ENCODE measurements at places on chromosomes 6 and 20.

DNA sequence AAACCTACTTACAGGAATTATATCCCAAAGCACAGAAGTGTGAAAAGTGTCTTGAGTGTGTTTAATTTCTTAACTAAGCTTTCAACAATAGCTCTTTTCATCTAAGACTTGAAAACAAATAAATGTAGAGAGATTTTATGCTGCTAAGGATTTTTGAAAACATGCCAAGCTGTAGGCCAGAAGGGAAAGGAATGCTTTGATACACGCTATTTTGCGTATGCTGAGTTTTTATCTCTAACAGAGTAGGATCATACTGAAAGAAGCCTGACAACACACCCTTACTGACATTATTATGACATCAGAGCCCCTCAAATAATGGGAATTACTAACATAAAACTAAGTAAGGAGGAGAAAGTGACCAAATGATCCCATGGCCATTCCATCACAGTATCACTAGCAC lies 265.5 kb downstream of the KHDC1L start:
- DNase-seq = no peak

DNA sequence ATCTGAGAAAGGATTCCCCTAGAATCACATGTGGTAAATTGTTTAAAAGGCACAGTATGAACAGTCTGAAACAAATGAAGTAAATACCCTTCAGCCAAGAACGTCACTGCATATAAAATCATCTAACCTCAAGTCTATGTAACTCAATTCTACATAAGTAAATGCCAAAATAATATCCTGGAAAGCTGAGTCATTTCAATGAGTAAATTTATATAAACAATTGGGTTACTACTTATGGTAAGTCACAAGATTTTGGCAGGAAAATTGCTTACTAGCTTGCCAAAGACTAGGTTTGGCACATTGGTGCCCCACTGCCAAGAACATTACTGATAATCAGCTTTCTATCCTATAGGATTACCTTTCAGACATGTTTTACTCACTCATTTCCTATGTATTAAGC lies 8.4 kb downstream of the GMDS start:
- no peak for DNase-seq

DNA sequence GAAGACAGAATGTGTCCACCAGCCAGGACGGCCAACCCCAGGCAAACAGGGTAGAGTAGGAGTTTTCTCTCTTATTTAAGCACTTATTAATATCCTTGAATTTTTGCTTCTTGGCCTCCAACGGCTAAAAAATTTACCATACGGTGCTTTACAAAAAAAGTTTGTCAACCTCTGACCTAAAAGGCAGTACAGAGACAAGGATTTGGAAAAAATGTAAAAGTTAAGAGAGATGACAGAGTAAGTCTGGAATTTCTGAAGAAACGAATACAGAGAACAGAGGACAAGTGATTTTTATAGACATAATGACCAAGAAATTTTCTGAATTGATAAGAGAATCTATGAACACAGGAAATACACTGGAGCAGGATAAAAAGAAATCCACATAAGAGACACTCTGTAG lies 10.2 kb downstream of the OSER1 start:
- DNase-seq = no peak

DNA sequence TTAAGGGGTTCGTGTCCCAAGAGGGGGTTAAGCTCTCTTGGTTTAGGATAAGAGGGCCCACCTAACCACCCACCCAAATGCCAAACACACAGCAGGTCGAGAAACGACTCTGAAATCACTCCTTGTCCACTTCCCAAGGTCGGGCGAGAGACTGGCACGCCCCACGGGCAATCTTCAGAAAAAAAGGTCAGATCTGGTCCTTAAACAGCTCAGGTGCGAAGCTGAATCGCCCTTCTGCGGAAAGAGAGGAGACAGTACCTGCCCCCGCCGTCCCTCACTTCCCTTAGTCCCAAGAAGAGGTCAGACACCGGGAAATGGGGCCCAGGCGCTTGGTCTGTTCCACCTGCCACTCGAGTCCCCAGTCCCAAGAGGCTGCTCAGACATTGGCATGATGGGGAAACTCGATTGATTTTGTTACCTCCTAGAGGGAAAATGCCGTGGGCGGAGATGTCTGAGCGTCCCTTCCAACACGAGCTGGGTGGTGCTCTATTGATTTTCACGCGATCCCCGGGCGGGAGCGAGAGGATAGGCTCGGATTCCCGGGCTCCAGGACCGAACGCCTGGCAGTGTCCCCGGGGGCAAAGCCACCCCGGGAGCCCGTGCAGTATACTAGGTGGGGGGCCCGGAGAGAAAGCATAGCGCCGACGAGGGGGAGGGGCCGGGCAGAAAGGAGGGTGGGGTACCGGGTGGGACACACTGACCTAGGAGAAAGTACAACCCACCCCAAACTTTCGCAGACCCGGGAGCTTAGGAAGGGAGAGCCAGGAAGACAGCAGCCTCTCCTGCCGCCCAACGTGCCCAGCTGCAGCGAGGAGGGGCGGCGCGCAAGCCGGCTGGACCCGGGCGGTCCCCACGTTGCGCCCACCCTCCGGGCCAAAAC lies 1.1 kb upstream of the SAMD5 start:
- DNase-seq = no peak

DNA sequence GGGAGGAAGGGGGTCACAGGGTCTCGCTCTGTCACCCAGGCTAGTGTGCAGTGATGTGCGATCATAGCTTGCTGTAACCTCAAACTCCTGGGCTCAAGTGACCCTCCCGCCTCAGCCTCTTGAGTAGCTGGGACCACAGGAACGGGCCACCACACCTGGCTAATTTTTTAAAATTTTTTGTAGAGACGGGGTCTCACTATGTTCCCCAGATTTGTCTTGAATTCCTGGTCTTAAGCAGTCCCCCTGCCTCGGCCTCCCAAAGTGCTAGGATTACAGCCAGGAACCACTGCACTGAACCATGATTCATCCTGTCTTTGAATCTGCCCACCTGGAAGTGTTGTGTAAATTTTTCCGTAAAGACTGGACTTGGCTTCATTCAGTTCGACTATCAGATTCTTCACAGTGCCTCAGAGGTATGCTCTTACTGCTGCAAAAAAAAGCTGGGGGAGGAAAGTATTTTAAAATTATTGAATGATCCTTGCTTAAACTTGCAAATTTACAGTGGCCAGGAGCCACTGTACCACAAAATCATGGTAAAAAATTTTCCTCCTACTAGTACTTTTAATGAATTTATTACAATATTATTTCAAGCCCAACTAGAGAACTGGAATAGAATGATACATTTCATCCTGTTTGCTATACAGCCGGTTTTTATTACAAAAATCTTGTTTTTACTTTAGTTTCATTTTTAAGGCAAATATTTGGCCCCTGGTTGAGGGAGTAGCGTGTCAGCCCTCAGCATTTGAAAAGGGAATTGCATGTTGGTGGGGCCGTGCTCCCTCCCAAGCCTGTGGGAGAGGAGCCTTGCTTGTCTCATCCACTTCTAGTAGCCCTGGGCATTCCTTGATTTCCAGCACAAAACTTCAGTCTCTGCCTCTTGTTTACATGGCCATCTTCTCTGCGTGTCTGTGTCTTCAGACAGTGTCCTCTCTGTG lies 202.5 kb upstream of the SGK1 start:
- DNase-seq = no peak

- no peak for DNase-seq
These were observed 294.2 kb downstream of the FOXC1 start for GRCh38 chr6:1903780-1904465.

DNA sequence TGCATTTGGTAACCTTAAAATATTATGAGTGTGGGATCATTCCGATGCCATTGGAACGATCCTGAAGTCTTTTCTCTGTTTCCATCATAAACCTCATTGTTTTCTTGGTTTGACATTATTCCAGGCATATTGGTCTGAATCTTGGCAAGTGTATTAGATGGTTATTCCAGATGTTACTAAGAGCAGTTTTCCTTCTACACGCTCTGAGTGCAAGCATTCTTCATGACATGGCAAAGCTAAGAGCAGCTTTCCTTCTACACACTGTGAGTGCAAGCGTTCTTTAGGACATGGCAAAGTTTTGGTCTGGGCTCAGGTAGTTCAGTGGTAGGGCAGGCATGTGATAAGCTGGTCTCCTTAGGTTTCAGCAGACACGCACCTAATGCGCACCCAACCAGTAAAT lies 53.0 kb downstream of the SMOC2 start:
- no peak for DNase-seq

DNA sequence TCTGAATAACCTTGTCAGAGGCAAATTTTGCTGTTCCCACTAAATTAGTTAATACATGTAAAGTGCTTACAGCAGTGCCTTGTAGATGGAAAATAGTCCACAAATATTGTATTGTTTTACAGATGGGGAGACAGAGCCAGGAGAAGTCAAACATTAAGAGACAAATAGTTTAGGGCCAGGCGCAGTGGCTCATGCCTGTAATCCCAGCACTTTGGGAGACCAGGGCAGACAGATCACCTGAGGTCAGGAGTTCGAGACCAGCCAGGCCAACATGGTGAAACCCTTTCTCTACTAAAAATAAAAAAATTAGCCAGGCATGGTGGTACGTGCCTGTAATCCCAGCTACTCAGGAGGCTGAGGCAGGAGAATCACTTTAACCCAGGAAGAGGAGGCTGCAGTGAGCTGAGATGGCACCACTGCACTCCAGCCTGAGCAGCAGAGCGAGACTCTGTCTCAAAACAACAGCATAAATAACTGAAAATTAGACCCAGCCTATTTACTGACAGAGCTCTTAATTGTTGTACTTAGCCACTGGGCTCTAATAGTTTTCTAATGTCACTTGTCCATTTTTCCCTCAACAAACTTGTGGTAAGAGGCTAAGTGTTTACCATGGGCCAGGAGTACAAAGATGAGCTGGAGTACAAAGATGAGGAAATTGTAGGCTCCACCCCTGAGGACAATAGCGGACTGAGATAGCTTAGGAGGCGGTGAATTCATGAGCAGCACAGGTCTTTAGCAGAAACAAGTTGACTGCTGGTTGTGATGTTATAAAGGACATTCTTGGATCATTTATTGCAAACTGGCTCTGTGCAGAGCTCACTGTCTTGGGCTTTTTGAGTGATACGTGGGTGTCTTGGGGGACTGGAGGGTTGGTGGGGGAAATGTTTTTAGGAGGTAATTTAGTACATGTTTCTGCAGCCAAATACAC lies 6.4 kb downstream of the ZSWIM3 start:
- DNase-seq = no peak

DNA sequence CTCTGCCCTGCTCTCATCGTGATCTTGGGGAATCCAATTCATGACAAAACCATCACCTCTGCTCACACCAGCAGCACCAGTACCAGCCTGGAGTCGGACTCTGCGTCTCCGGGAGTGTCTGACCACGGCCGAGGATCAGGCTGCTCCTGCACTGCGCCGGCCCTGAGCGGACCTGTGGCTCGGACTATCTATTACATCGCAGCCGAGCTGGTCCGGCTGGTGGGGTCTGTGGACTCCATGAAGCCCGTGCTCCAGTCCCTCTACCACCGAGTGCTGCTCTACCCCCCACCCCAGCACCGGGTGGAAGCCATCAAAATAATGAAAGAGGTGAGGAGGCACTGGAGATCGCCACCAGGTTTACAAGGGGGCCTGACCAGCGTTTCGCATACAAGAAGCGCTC lies 37.2 kb upstream of the PBOV1 start:
- DNase-seq = no peak

- no peak for DNase-seq
These were observed 648.8 kb upstream of the AGPAT4 start for GRCh38 chr6:161922631-161923119.

DNA sequence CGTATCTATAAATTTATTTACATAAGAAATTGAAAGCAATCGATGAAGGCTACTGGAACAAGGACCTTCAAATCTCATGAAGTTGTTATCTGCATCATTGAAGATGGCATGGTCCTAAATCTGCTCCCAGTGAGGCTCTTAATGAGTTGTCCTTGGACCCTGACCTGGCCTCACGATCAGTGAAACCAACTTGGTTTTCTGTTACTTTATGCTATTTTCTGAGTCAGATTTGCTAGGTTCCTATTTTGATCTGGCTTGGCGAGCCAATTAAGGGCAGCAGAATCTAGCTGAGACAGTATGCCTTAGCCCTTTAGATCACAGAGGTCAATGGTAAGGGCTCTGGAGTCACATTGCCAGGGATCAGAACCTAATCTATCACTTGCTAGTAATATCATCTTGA lies 30.1 kb upstream of the NOX3 start:
- no peak for DNase-seq

DNA sequence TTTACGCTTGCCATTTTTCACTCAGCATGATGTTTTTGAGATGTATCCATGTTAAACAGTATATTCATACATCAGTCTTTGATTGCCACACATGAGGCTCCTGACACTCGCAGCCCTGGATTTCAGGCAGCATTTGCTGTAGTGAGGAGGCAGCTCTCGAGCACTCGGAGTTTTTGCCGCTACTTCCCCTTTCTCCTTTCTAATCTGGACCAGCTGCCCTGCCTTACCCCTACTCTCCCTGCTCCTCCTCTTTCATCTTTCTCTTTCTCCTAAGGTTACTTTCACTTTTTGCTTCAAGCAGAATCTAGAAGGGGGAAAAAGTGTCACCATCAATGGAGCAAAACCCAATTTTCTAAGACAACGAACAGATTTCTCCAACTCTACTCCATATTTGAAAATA lies 5.9 kb upstream of the CST3 start:
- DNase-seq = no peak

- DNase-seq = no peak
These were observed 1.9 kb upstream of the MYT1 start for GRCh38 chr20:64162239-64162910.

All from activated CD8-positive, alpha-beta memory T cell treated with anti-CD3 and anti-CD28 coated beads, Interleukin-2, amount 50 U/mL, for 4 hours (primary cell).